ENCODE measurements at places on chromosomes 13 and 19.

- no peak for ATAC-seq
These were observed 15.3 kb downstream of the FPR3 start for GRCh38 chr19:51810223-51810622.

GRCh38 chr19:55431183-55431582, 11.9 kb downstream of the SHISA7 start:
- ATAC-seq: no peak

GRCh38 chr19:4386041-4386782, 14.1 kb downstream of the SH3GL1 start:
- no peak for ATAC-seq

- no peak for ATAC-seq
These were observed 44.3 kb downstream of the NDFIP2 start for GRCh38 chr13:79525064-79525857.

DNA sequence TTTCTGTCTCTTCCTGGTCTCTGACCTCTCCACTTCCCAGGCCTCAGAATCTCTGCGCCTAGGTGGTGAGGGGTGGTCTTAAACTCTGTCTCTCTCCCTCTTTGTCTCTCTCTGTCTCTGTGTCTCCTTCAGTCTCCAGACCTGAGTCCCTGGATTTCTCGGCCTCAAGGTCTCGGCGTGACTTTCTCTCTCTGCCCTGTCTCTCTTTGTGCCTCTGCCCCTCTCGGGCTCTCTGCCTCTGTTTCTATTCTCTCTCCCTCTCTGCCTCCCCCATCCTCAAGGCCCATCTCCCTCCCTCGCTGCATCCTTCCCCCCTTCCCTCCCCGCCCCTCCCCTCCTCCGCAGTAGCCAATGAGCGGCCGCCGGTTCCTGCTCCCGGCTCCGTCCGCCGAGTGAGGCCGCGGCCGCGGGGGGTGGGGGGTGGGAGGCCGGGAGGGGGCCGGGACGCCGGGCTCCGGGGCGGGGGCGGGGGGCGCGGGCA, at the start of gene CACNG7:
TSS of gene CACNG7 (plus strand) at position 344 of the 481 bp plus-strand sequence. CDS start 3,554 bp downstream, outside the sequence.
- ATAC-seq: no peak

DNA sequence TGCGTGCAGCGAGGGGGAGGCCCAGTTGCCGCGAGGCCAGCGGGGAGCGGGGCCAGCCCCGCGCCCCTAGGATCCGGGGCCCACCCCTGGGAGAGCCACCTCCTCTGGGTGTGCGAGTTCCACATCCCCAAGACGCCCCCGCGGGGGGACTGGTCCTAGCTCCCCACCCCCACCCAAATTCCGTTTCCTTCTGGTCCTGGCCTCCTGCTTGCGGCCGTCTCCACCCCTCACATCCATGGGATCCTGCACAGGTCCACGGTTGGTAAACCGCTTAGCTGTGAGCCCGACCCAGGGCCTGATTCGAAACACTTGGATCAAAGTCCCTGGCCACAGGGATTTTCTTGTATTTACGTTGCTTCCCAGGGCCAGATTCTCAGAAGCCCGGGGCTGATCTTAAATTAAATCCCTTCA, 324 bp upstream of the FBXO17 start:
- ATAC-seq: no peak

DNA sequence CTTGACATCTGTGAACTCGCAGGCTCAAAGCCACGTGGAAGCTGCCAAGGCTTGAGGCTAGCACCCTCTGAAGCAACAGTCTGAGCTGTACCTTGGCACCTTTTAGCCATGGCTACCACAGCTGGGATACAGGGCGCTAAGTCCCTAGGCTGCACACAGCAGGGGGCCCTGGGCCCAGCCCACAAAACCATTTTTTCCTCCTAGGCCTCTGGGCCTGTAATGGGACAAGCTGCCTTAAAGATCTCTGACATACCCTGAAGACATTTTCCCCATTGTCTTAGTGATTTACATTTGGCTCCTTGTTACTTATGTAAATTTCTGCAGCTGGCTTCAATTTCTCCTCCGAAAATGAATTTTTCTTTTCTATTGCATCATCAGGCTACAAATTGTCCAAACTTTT, 455.9 kb downstream of the TDRD3 start:
- ATAC-seq: no peak

DNA sequence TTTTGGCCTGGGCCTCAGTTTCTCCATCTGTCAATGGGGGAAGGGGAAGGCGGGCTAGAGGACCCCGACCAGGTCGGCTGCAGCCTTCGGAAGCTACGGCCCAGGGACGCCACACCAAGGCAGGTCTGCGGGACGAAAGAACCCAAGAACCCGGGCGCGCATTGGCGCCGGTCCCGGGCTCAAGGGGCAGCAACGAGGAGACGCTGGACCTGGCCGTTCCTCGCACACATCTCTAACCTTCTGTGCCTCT, 739 bp upstream of the ILF3 start:
- no peak for ATAC-seq

GRCh38 chr13:110422913-110423688, 116.0 kb downstream of the COL4A2 start:
- no peak for ATAC-seq

GRCh38 chr13:28147495-28147894, 9.2 kb downstream of the PAN3 start:
- peak; percentile 67 for ATAC-seq

GRCh38 chr13:40640202-40640601, 26.2 kb downstream of the FOXO1 start:
- peak; percentile 42 for ATAC-seq

GRCh38 chr13:69856331-69856730, 251.3 kb upstream of the ATXN8OS start:
- no peak for ATAC-seq

DNA sequence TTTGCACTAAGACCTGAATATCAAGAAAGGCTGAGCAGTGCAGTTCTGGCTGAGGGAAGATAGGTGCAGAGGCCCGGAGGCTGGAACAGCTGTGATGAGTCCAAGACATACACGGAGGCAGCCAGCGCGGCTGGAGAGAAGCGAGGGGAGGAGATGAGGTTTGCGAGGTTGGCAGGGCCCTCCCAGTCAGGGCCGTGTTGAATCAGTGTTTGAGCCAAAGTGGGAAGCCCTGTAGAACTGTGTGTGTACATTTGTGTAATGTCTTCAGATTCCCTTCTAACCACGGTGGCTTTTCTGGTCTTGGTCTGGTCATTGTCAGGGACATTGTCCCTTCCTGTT, 34.9 kb downstream of the PAK4 start:
- ATAC-seq: no peak

- ATAC-seq: no peak
These were observed 66.6 kb downstream of the COL4A1 start for GRCh38 chr13:110240352-110240751.

GRCh38 chr19:29096896-29097295, 116.1 kb downstream of the UQCRFS1 start:
- ATAC-seq: no peak

GRCh38 chr13:76397413-76397812, 488.8 kb downstream of the KCTD12 start:
- ATAC-seq: no peak

GRCh38 chr13:88887045-88887662, 1216.0 kb downstream of the SLITRK5 start:
- no peak for ATAC-seq

- ATAC-seq: no peak
These were observed 32.1 kb upstream of the IGSF23 start for GRCh38 chr19:44581288-44581687.

DNA sequence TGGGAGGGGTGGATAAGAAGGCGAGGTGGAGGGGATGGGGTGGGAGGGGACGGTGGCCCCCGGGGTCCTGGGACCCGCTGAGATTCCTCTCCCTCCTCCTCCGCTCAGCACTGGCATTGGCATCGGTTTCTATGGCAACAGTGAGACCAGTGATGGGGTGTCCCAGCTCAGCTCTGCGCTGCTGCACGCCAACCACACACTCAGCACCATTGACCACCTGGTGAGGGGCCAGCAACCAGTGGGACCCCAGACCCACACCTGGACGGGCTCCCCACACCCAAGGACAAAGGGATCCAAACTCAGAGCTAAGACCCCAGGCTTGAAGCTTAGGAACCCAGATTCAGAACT, 5.9 kb downstream of the TTYH1 start:
- ATAC-seq: no peak

DNA sequence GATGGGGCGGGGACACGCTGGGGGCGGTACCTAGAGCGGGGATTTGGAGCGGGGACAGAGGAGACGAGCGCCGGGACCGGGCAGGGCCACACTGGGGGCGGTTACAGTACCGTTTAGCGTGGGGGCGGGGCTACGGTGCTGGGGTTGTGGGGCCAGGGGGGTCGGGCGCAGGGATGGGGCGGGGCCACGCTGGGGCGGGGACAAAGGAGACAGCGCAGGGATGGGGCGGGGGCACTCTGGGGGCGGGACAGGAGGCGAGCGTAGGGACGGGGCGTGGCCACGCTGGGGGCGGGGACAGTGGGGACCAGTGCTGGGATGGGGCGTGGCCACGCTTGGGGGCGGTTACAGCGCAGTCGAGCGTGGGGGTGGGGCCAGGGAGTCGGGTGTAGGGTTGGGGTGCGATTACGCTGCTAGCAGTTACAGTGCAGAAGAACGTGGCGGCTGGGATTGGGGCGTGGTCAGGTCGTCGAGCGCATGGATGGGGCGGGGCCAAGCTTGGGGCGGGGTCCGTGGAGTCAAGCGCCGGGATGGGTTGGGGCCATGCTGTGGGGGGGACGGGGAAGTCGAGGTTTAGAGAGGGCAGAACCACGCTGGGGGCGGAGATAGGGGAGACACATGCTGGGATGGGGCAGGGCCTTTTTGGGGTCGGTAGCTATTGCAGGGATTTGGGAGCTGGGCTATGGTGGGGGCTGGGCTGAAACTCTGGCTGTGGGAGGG, 660 bp downstream of the ALKBH7 start:
- ATAC-seq: peak; percentile 66

DNA sequence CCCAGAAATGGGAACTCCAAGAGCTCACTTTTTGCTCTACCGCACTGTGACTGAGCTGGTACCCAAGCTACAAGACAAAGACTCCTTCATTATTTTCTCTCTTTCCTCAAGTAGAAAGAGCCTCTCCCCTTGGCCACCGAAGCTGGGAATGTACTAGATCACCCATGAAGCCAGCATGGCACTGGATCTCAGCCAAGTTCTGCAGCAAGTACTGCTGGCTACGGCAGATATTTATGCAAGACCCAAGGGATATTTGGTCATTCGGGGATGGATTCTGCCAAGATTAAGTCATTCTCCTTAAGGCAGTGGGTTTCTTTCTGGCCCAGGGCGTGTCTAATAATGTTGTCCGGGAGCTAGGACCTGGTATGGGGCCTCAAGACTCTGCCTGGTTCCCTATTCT, 633.5 kb downstream of the SLITRK1 start:
- no peak for ATAC-seq

GRCh38 chr13:26895081-26895807, 134.7 kb upstream of the GPR12 start:
- ATAC-seq: no peak

GRCh38 chr13:32737679-32738078, 151.4 kb downstream of the PDS5B start:
- no peak for ATAC-seq

- no peak for ATAC-seq
These were observed 357.7 kb downstream of the LMO7 start for GRCh38 chr13:75993823-75994222.

- no peak for ATAC-seq
These were observed 923.5 kb downstream of the UQCRFS1 start for GRCh38 chr19:28289295-28290063.

DNA sequence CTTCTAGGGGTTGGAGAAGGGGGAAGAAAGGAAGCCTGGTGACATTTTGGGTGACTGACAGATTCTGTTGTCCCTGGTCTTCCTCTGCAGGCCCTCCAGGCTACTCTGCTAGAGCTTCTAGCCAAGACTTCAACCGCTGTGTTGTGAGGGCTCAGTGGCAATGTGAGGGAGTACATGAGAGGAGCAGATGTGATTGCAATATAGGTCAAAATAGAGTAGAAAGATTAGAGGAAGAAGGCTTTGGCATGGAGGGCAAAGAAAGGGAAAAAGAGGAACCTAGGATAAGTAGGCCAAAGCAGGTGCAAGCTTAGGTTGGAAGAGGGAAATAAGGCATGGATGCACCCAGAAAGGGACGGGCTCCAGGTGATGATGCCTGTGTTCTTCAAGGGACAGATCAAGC, 216.9 kb downstream of the RGCC start:
- ATAC-seq: no peak

DNA sequence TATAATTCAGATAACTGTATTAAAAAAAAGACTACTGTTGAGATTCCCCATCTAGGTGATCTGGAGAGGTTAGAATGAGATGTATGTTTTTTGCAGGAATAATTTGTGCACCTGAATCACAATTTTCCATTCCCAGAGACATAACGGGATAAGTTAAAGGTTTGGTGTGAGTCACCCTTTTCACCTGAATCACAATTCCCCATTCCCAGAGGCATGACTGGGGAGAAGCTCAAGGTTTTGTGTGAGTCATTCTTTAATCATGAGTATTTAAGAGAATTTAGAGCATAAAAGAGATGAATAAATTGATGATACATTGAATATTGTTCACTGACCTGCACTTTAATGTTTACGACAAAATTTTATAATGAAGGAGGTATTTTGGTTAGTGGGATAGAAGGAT, 9.0 kb downstream of the OR7A5 start:
- ATAC-seq: no peak

DNA sequence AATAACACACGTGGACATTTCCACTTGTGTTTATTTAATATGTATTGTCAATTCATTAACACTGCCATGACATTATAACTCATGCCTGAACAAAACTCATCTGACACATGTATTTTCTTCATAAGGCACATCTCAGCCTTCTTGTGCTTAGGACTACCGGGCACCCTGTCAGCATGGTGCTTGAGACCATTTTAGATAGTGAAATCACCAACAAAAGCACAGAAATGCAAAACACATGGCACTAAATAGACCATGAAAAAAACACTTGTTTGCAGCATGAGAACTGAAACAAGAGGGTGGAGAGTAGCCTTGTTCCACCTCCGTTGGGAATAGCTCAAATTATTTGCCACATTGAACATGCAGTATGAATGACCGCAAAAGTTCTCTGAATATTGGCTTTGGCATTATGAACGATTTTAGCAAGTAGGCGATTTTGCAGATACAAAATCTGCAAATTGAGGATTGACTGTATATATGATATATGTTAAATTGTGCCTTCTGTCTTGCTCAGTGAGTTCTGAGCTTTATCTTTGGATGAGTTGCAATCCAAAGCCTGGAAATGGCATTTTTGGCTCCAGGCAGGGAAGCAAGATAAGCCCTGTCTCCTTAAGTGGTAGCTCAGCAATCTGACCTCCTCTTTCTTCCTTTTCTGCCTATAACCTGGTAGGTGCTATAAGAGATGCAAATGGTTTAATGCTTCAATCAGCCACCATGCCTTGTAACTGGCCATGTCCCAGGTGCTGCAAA, 328.2 kb downstream of the HS6ST3 start:
- ATAC-seq: no peak

- ATAC-seq: peak; percentile 31
These were observed at the start of gene ZNF580 for GRCh38 chr19:55640577-55641425. Gene ZNF580, plus strand, starts transcription at chr19:55641002. Its CDS starts 1,507 bp downstream, at chr19:55642509.

Data from activated CD4-positive, CD25-positive, alpha-beta regulatory T cell treated with anti-CD3 and anti-CD28 coated beads, Interleukin-2, amount 50 U/mL, for 24 hours (primary cell).